ENCODE measurements at places on chromosomes 3 and 15.

- DNase-seq = no peak
These were observed 13.9 kb downstream of the CSRNP1 start for GRCh38 chr3:39139442-39139841.

DNA sequence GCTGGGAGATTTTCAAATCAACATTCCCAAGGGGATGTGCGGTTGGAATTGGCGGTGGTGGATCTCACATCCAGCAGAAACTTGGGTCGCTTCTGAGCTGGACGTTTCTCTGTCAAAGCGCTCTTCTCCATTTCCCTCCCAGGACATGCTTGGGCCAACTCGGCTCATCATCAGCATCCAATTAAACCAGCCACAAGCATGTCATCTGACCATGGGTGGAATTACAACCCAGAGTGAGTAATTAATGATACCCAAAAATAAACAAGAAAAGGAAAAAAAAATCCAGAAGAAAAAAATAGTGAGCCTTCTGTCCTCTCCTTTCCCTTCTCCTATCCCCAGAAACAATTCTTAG is 111.2 kb downstream of the XXYLT1 start:
- no peak for DNase-seq

GRCh38 chr15:63891079-63891767 is 57.5 kb upstream of the HERC1 start:
- DNase-seq = peak; percentile 78

GRCh38 chr3:21942328-21942727 is 191.3 kb upstream of the ZNF385D start:
- DNase-seq = no peak

Data from activated naive CD4-positive, alpha-beta T cell treated with Interleukin-2 at 50 U/mL for 16 hours (primary cell).